ENCODE measurements at places on chromosomes 1 and 21.

DNA sequence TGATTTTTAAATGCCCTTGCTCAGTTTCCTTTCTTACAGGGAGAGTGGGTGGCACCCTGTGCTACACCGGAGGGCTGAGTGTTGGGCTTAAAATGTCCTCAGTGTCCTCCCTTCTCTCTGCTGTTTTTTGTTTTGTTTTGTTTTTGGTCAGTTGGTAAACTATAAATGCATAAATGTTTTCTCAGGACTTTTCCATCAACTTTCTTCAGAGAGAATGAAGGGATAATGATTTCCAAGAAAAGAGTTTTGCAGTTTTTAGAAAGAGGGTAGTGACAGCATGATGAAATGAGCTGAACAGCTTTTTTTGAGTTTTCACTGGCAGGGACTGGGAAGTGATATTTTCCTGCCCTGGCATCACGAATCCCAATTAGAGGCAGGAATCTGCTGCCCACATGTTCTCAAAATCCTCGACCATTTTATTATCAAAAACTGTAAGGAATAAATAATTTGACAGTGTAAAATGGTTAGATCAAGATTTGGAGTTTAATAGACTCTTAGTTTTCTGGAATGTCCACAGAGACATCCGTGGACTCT is 15.2 kb downstream of the LAMC1 start:
- DNase-seq, result no peak

DNA sequence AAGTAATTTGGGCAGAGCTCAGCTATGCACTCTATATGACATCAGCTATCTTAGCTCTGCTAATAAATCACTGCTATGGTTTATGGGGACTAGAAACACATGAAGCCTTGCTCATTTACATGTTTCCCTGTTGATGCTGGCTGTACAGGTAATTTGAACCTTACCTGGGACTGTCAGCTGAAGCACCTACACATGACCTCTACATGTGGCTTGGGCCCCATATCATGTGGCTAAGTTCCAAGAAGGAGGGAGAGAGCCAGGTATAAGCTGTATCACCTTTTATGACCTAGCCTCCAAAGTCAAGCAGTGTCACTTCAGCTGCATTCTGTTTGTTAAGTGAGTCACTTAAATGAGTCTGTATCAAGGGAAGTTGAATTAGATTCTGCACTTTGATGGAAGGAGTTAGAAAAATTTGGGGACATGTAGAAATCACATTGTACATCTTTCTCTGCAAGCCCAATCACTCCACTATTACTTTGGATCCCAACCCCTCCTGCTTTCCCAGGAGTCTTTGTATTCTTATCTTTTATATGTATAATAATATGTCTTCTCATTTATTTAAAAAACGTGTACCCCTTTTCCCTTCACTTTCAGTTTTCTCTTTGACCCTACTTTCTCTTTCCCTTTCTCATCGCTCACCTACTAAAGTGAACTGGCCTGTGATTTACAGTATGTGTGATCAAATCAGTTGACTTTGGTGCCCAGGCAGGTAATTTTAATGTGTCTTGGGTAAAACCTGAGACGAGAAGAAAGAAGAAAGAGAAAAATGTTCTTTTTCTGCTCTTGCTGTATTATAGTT is 53.4 kb upstream of the PRKACB start:
- no peak for DNase-seq

DNA sequence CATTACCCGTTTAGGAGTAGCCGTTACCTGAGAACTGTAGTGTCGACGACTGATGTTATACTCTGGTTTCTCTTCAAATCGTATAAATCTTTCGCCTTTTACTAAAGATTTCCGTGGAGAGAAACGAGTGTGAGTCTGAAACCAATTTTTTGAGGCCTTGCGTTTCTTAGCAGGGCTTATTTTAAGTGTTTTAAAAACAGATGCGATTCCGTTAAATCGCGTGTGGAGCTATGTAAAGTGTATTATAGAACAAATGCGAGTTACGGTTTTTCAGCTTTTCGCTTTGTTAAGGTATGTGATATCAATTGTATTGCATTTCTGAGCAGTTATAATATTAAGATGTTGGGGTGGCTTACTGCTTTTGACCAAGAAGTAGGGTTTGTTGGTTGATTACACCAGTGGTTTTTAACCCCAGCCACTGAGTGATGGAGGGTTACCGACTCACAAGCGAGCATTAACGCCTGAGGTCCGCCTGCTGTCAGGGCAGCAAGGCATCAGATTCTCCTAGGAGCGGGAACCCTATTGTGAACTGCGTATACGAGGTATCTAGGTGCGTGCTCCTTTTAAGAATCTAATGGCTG is 18.0 kb downstream of the KIAA2013 start:
- peak; percentile 98 for DNase-seq

DNA sequence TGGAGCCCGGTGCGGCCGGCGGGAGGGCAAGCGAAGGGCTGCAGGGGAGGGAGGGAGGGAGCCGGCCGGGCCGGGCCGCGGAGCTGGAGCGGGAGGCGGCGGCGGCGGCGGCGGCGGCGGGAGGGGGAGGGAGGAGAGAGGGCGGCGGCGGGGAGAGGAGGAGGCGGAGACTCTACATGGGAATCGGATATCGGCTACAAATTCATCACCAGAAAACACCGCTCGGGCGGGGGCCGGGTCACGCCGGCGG is at the start of gene AKT3:
Gene AKT3 (minus strand): TSS at position 42 of the 250 bp plus-strand sequence. CDS start 7,073 bp downstream, outside the sequence.
- no peak for DNase-seq

DNA sequence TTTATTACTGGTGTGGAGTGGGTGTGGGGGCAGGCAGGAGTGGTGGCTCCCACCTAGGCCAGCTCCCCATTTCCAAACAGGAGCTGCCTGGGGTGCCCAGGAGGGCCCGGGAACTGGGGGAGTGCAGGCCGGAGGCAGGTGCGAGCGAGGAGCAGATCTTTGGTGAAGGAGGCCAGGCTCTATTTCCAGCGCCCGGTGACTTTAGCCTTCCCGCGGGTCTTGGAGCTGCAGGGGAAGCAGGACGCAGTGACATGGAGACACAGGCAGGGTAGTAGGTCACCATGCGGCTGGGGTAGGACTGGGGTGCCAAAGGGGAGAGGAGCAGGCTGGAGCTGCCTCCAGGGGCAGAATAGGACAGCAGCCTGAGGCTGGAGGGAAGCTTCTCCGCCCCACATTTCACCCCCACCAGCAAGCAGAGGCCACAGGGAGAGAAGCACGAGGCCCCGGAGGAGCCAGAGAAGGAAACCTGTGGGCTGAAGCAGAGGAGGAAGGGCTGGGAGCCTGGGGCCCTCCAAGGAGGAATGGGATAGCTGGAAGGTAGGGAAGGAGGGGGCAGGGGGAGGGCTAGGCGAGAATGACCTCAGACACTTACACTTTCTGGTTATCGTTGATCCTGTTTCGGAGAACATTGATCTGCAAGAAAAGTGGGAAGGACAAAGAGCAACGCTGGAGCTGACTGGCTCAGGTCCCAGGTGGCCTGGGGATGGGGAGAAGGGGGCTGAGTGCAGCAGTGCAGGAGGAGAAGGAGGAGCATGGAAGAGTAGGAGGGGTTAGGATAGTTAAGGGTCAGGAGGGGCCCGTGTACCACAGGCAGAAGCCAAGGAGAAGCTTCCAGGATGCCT is 18.2 kb downstream of the TNNT2 start:
- no peak for DNase-seq

DNA sequence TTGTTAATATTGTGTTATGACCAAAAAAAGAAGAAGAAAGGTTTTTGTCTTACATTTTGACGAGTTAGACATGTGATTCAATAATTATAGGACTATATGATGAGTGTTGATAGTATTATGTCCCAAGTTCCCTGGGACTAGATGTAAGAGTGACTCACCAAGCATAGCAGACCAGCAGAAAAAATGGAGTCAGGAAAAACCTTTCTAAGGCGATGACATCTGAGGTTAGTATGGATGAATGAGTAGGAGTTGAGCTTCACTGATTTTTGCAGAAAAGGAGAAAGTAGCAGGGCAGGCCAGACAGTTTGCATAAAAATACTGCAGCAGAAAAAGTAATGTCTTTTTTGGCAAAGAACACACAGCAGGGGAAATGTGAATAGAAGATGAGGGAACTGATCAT is 1041.3 kb upstream of the ADGRL4 start:
- no peak for DNase-seq
